ENCODE measurements at places on chromosomes 7 and 10.

DNA sequence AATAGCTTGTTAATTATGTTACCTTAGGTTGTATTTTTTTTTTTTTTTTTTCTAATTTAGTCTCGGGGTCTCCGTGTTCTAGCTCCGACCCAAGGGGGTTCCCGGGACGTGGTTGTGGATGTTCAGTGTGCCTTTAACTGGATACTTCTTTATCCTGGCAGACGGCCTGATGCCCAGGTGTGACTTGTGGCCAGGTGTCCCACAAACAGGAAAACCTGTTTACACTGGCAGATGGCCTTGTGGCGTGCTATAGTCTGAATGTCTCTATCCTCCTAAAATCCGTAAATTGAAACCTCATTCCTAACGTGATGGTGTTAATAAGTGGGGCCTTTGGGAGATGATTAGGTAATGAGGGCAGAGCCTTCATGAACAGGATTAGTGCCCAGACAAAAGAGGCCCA, 546.4 kb upstream of the C7orf33 start:
- DNase-seq, result no peak

DNA sequence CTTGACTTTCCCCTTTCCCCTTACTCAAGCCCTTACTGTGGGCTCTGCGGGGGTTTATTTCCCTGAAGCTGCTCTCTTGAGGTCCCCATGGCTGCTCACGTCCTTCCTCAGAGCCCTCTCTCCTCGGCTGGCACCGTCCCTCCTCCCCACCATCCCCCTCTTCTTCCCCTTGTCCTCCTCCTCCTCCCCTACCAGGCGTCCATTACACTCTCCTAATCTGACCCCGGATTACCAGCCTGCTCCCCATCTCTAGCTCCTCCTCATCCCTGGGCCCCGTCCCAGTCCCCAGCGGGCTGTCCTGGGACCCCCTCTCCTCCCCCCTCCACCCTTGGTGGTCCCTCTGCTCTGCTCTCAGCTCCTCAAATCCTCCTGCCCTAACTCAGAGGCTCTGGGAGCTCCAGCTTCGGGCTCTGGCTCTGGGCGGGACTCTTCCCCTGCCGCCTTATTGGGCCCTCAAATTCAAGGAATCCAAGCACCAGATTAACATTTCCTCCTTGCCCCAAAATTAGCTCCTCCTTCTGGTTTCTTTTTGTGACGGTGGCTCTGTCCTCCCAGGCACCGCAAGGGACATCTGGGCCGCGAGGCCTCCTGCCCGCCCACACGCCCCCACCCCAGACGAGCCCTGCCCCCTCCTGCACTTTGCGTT, 48.5 kb upstream of the LEP start:
- DNase-seq, result no peak

GRCh38 chr10:49275896-49276295, 23.1 kb upstream of the C10orf71 start:
- DNase-seq, result no peak

- no peak for DNase-seq
Measured at GRCh38 chr10:112750427-112751167, 199.4 kb upstream of the TCF7L2 start.

GRCh38 chr10:30804478-30805055, 175.0 kb upstream of the LYZL2 start:
- DNase-seq, result no peak

Measured in inflammatory macrophage treated with lipopolysaccharide for 1 hour (primary cell).